ENCODE measurements at places on chromosomes 12 and 14.

GRCh38 chr12:70619471-70620152, 17.6 kb downstream of the PTPRB start:
- DNase-seq, result no peak

- no peak for DNase-seq
These were observed 43.1 kb upstream of the ATF7IP start for GRCh38 chr12:14322403-14322802.

DNA sequence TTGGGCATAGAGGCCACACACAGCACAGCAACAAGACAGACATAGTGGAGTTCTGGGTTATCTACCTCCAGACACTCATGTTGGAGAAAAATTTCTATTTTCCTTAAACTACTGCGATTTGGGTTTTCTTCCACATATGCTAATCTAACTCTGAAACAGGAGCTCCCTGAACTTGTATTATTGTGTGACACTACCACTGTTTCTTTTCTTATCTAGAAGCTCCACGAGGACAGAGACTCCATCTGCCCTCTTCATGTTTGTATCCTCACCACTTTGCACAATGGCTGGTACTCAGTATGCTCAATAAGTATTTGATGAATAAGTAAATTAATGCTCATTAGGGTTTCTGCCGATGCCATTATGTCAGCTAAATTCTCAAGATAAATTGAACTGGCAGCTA, 218.6 kb downstream of the PAX9 start:
- no peak for DNase-seq

DNA sequence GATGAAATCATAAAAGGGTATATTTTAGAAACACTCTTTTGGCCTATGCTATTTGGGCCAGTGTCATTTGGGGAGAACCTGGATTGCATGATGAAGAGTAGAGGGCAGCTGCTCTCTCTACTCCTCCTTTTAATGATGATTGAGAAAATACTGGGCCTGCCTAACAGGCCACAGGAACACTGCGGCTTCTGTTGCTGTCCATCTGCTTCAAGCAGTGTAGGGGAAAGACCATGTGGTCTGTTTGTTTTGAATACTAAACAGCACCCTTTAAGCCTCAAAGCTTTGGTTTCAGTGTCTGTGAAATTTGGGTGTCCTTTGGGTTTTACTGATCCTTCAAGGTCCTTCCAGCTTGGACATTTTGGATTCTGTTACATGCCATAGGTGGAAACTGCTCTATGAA, 78.0 kb downstream of the TTC6 start:
- no peak for DNase-seq

GRCh38 chr12:457676-458075, 2.1 kb upstream of the B4GALNT3 start:
- no peak for DNase-seq

- no peak for DNase-seq
These were observed 24.0 kb downstream of the LRIG3 start for GRCh38 chr12:58896278-58896677.

DNA sequence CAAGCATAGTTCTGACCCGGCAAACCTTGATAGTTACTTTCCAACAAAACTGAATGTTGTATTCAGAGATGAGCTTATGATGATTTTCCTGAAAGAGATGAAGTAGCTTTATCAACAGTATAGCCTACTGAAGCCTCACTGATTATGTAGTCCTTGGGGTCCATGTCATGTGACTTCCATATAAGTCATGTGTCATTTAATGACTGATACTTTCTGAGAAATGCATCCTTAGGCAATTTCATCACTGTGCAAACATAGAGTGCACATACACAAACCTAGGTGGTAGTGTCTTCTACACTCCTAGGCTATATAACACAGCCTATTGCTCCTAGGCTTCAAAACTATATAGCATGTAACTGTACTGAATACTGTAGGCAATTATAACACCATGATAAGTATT, 28.5 kb upstream of the TUBA1C start:
- DNase-seq, result no peak

- no peak for DNase-seq
These were observed 2.6 kb downstream of the KIAA0586 start for GRCh38 chr14:58430156-58430555.

- no peak for DNase-seq
These were observed 122.3 kb downstream of the EML1 start for GRCh38 chr14:99915305-99916090.

- no peak for DNase-seq
These were observed 106.2 kb upstream of the MAX start for GRCh38 chr14:65208548-65208947.

DNA sequence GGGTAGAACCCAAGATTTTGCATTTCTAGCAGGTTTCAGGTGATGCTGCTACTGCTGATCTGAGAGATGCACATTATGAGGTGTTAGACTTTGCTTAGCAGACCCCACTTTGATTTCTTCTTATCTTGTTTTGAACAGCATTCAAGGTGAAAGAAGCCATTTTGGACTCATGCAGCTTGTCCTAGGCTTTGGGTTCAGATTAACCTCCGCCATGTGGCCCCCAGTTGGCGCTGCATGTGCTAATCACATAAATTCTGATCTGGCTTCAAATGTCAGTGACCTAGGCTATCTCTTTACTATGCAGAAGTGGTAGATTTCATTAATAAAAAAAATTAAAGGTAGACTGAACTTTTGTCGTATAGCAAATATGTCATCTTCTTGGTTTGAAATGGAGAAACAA, 89.8 kb upstream of the DYRK2 start:
- DNase-seq, result no peak

- DNase-seq, result no peak
These were observed 361.9 kb downstream of the DAD1 start for GRCh38 chr14:22227084-22227483.

DNA sequence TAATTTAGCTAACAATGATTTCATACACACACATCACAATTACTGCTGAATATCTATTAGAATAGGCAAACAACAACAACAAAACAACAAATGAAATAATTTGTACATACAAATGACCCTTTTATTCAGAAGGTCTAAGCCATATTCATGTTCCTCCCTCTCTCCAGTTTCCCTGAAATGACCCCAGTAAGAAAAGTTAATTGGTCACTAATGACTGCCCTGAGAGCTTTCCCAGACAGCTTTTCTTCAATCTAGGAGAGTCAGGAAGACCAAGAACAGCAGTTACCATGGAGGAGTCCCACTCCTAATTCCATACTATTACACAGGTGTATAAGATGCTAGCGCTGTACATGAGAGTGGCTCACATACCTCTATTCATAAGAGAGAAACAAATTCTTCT, 121.2 kb upstream of the GRIP1 start:
- DNase-seq, result no peak

- DNase-seq, result no peak
These were observed 264.0 kb upstream of the PLEKHG7 start for GRCh38 chr12:92438641-92439419.

DNA sequence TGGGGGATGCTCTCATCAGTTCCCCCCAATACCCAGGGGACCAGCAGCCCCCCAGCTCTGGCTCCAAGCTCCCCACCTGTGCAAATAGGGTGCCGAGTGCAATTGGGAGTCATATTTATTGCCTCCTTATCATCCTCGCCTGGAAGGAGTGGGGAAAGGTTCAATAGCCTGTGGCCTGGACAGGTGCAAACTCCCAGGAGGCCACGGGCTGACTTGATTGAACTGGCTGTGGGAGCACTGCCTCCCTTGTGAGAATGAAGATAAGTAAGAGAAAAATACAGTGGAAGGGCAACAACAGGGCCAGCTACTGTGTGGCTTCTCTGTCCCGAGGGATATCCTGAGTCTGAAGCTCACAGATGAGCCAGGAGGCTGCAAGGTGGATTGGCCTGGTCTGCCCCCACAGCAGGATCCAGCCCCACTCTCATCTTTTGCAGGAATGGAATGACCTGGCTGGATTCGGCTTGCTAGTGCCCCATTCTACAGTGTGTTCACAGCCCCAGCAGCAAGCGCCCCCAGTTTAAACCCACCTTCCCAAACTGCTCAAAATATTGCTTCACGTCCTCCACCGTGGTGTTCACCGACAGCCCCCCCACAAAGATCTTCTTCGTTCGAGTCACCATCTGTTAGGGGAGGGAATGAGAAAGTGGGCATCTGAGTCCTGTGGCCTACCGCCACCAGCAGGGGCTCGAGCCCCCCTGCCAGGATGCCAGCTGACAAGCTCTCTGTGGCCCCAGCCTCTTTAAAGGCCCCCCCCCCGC, 6.3 kb downstream of the MSI1 start:
- DNase-seq, result no peak

- DNase-seq, result no peak
These were observed 28.5 kb downstream of the TMCC3 start for GRCh38 chr12:94621662-94622359.

DNA sequence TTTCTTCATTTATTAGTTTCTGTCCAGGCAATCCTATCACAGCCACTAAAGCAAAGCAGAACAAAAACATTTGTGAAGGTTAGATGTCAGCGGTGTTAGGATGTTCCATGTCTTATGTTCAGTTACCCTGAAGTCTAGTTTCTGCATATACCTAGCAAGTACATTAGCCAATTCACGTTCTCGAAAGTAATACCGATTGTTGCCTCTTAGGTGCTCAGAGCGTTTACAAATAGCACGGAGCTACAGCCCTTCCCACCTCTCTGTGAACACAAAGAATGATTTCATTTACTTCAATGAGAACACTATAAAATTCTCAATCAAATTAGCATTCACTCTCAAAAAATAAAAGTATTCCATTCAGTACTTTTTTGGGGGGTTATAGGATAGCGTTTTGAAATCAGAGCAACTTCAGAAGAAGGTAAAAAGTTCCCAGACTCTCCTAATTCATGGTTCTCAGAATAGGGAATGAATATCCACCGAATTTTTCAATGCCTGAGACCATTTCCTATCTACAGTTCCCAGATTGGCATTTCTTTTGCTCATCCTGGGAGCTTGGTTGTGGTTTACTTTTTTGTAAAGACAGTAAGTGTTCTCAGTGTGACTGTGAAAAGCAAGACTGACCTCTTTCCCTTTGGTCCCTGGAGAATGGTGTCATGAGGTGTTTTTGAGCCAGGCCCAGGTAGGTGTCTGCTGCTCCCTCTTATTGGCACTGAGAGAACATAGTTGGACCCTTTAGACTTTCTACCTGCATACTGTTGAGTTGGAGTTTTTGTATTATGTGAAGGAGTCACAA, 488.0 kb upstream of the RGS6 start:
- DNase-seq, result no peak

- no peak for DNase-seq
These were observed 24.5 kb downstream of the JDP2 start for GRCh38 chr14:75452324-75452723.

- DNase-seq, result no peak
These were observed 62.1 kb upstream of the ESRRB start for GRCh38 chr14:76313852-76314251.

GRCh38 chr12:113779774-113780173, 186.4 kb downstream of the RBM19 start:
- DNase-seq, result no peak

GRCh38 chr12:124564232-124564958, 3.0 kb downstream of the NCOR2 start:
- no peak for DNase-seq

- no peak for DNase-seq
These were observed 57.7 kb downstream of the MAX start for GRCh38 chr14:65044596-65044959.

- DNase-seq, result no peak
These were observed 4.3 kb downstream of the CRACR2A start for GRCh38 chr12:3748620-3749019.

GRCh38 chr12:45946435-45946834, 43.9 kb downstream of the SCAF11 start:
- no peak for DNase-seq

DNA sequence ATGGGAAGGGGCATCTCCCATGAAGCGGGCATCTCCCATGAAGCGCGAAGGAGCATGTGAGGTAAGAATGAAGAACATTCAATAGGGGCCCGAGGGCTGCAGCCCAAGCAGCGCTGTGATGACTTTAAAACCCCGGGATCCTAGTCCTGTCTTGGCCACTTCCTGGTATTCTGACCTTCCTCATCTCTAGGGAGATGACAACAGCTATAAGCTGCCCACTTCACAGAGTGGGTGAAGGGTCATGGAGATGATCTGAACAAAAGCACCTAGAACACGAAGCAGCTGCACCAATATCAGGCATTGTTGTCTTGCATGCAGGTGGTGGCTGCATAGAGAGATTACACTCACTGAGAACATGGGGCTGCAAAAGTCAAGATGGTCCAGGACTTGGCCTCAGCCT, 64.5 kb downstream of the SPTB start:
- DNase-seq, result no peak
